ENCODE measurements at places on chromosomes 12 and 14.

DNA sequence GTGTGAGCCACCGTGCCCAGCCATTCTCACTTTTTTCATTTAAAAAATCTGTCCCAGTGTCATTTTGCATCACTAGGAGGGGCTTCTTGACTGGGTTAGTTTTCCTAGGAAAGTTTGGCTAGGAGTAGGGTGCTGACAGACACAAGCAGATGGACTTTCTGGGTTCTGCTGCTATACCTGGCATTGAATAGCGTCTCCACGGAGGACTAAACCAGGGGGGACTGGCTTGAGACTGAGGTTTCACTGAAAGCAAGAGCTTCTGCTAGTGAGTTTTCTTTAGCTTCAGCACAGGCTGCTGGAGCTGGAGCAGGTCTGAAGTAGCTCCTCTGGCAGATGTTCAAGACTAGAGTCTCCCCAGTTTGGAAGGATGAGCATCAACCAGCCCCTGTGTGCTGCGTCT lies 1.4 kb downstream of the SLC10A1 start:
- DNase-seq: no peak

- no peak for DNase-seq
These were observed 6.5 kb downstream of the PHLDA1 start for GRCh38 chr12:76024942-76025600.

DNA sequence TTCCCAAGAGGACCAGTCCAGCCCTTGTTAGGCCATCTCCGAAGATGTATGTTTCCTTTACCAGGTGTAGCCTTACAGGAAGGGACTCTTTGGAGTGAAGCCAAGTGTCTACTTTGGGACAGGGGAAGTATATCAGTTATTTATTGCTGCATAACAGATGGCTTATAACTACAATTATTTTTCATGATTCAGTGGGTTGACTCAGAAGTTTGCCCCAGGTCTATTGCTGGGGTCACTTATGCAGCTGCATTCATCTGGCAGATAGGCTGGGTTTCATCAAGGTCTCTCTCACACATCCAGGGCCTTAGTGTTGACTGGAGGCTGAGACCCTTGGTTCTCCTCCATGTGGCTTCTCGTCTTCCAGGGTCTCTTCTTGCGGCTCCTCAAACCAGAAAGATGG lies 170.1 kb downstream of the NRXN3 start:
- no peak for DNase-seq

GRCh38 chr12:5827591-5827990 lies 117.5 kb downstream of the ANO2 start:
- no peak for DNase-seq

- no peak for DNase-seq
These were observed 37.1 kb upstream of the STON2 start for GRCh38 chr14:81437244-81437643.

- no peak for DNase-seq
These were observed 43.6 kb upstream of the VSX2 start for GRCh38 chr14:74195623-74196022.

- no peak for DNase-seq
These were observed 895.2 kb upstream of the USP15 start for GRCh38 chr12:61365001-61365400.

GRCh38 chr14:54920052-54920451 lies 17.4 kb upstream of the GCH1 start:
- DNase-seq: no peak

Measured in stimulated activated CD8-positive, alpha-beta memory T cell treated with anti-CD3 and anti-CD28 coated beads, Interleukin-7, amount 100 ng/mL, for 1 hour (primary cell).